T1000 (cell line): ENCODE measurements at places on chromosomes 7 and 10.

GRCh38 chr7:139635526-139636302, 112.2 kb downstream of the CLEC2L start:
- no peak for DNase-seq

DNA sequence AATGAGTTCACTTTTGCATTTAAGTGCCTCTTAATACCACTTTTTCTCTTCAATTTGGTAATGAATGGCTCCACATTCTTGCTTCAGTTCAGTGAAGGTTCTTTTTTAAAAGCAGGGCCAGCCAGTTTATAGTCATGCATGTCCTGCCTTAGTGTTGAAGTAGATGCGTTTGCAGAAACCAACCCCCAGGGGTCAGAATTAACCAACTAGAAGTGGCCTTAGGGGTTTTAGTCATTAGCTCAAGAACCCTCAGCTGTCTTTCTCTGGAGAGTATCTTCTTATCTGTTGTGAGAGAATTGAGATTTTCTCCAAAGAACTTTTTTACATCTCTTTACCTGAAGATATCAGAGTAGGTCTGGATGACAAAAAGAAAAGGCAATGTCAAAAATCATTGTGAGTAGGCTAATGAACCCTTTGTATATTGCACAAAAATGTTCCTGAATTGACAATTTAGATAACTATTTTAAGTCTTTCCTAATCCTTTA, 82.2 kb downstream of the PIK3CG start:
- peak; percentile 14 for DNase-seq

GRCh38 chr10:106189292-106189691, 975.2 kb downstream of the SORCS1 start:
- peak; percentile 2 for DNase-seq

DNA sequence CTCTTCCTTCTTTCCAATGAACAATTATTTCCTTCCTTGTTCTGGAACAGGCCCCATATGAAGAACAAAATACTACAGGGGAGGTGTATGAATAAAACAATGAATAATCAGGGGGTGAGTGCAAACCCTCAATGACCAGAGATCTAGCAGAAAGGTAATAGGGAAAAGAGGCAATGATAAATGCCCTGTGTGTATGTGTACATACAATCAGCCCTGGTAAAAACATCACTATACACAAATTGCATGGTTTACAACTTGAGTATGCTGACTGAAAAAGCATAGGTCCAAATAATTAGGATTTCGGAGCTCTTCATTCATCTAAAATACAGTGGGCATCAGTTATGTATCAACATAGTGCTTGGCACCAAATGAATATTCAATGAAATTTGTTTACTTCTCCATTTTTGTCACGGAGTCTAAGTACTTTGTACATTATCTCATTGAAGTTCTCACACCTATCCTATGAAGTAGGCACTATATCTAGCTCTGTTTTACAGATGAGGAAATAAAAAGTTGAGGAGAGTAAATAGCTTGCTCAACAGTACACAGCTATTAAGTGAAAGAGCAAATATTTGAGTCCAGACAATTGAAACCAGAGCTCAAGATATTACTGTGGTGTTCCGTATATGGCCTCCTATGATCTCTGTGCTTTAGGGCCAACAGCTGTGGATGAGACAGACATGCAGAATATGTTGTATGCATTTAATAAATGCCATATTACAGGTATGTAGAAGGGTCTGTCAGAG, 1065.4 kb downstream of the SORCS3 start:
- DNase-seq = no peak

GRCh38 chr10:90204956-90205314, 503.5 kb downstream of the KIF20B start:
- DNase-seq = peak; percentile 30
